ENCODE measurements at places on chromosomes 11 and 22. TPM values are rescaled to one million over a fixed set of nuclear protein-coding genes. Genes with fewer than 3 reads are reported as not detected.

DNA sequence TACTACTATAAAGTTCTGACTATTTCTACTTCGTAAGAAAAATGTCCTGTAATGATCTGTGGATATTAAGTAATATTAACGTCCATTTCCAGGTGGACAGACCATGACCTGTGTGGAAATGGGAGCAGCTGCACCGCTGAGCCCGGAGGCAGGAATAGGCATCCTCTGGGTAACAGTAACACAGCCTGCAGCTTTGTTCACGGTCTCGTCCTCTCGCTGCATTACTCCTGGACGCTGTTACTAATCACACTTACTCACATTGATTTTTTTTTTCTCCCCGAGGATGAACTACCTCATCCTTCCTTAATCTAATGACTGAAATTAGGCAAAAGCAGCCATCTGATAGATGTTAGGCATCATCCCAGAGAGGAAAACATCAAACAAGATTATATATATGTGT is 345.7 kb upstream of the NARS2 start:
- no peaks in the 10 kb centered on the region for H3K36me3 ChIP-seq
- H3K4me1 ChIP-seq: peaks cover 39% of the 10 kb centered on the region
- no peak for DNase-seq

DNA sequence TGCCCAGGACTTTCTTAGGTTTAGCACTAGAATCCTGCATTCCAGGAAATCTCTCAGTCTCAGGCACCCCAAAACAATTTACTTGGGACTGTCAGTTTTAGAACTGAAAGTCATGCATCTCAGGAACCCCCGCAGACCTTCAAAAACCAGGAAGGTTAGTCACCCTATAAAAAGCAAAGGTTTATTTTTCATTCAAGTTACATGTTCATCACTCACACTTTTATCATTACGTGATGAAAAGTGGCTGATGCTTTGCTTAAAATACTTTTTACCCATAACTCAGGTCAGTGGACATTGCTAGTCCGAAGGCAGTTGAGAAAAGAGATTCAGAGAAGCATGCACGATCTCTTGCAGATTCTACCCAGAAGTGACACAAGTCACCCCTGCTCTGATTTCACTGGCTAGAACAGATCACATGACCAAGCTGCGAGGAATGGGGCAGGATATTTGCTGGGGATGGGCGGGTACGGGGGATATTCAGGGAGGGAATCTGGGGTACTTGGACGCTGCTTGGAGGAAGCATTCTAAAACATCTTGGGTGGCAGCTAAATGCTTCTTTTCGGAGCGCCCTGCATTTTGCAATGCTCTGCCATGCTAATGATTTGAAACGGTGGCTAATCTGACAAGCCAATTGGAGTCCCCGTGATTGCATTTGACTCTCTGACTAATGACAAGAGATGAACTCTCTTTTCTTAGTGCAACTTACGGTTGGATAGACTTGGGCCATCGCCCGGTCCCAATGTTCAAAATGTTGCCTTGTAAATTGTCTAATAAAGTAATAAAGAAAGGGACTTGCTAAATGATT is 110.2 kb downstream of the MIAT start:
- H3K27me3 ChIP-seq: no peaks in the 10 kb centered on the region
- peaks cover 13% of the 10 kb centered on the region for H3K4me1 ChIP-seq
- no peak for DNase-seq
- no peak overlapping the region for H3K27ac ChIP-seq
- no peaks in the 10 kb centered on the region for H3K36me3 ChIP-seq

GRCh38 chr22:35601743-35602615 is 15.2 kb downstream of the MB start:
- peaks cover 5% of the 10 kb centered on the region for H3K27me3 ChIP-seq
- no peak overlapping the region for H3K4me3 ChIP-seq
- H3K36me3 ChIP-seq: no peaks in the 10 kb centered on the region
- peaks cover 5% of the 10 kb centered on the region for H3K4me1 ChIP-seq
- no peak overlapping the region for H3K27ac ChIP-seq

DNA sequence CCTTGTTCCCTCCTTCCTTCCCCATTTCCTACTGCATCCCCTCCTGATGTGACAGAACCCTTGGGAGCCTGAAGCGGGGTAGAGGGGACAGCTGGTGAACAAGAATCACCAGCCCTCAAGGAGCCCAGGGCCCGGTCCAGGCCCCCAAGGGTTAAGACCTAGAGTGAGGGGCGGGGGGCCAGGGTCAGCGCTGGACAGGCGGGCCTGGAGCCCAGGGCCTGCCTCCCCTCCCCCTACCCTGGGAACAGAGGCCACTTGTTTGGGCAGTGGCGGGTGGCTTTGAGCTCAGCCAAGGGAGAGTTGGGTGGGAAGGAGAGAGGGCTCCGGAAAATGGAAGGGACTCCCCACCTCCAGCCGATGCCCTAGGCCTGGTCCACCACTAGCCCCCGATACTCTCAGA is 2.1 kb downstream of the ARAP1 start:
- H3K27me3 ChIP-seq: no peaks in the 10 kb centered on the region
- H3K27ac ChIP-seq: no peak overlapping the region
- peaks cover 21% of the 10 kb centered on the region for H3K4me1 ChIP-seq
- peaks cover 8% of the 10 kb centered on the region for H3K36me3 ChIP-seq

DNA sequence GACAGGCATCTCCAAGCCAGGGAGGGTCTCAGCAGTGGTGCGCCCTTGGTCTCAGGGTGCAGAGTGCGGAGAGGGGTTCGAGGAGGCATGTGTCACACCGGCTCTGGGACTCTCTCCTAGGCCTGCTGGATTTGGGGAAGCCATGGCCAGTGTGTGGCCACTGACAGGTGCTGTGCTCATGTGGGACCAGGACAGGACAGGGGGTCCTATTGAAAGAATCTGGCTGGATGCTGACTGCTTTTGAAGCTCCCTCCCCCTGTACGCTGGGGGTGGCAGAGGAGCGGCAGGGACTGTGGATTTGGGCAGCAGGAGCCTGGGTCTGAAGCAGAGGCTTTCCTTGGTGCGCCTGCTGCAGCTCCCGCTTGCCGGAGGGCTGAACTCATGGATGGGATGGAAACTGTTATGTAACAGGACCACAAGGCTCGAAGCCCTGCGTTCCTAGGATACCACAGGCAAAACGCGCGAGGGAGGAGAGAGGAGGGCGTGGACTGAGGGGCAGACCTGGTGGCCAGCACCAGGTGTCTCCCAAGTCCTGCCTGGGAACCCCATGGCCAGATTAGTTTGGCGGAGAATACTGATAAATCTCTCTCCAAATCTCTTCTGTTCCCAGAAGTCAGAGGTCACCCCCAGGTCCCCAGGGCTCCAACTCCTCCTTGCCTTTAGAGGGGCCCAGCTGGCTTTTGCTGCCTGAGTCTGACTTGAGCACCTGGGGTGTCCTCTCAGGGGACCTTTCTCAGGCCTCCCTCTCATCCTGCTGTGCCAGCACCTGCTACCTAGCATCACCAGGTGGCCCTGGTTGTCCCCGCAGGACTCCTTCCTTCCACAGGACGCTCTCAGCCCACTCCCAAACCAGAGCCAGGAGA is 13.8 kb upstream of the TEF start:
- peaks cover 5% of the 10 kb centered on the region for H3K4me1 ChIP-seq
- H3K36me3 ChIP-seq: no peaks in the 10 kb centered on the region
- no peak for DNase-seq
- H3K27ac ChIP-seq: no peak overlapping the region
- H3K27me3 ChIP-seq: no peaks in the 10 kb centered on the region
- H3K4me3 ChIP-seq: no peak overlapping the region

DNA sequence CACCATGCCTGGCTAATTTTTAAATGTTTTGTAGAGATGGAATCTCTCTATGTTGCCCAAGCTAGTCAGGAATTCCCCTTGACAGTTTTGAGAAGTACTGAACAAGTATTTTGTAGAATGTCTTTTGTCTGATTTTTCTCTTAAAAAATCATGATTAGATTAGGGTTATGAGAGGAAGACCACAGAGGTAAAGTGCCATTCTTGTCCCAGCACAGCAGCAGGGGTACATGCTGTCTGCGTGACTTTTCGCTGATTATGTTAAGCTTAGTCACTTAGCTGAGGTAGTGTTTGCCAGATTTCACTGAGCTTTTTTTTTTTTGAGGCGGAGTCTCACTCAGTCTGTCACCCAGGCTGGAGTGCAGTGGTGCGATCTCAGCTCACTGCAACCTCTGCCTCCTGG is 13.6 kb upstream of the NUP160 start:
- DNase-seq: no peak
- H3K4me3 ChIP-seq: no peak overlapping the region
- no peaks in the 10 kb centered on the region for H3K36me3 ChIP-seq

GRCh38 chr11:129223260-129223659 is 31.1 kb upstream of the ARHGAP32 start:
- H3K27me3 ChIP-seq: no peaks in the 10 kb centered on the region
- peaks cover 34% of the 10 kb centered on the region for H3K4me1 ChIP-seq

DNA sequence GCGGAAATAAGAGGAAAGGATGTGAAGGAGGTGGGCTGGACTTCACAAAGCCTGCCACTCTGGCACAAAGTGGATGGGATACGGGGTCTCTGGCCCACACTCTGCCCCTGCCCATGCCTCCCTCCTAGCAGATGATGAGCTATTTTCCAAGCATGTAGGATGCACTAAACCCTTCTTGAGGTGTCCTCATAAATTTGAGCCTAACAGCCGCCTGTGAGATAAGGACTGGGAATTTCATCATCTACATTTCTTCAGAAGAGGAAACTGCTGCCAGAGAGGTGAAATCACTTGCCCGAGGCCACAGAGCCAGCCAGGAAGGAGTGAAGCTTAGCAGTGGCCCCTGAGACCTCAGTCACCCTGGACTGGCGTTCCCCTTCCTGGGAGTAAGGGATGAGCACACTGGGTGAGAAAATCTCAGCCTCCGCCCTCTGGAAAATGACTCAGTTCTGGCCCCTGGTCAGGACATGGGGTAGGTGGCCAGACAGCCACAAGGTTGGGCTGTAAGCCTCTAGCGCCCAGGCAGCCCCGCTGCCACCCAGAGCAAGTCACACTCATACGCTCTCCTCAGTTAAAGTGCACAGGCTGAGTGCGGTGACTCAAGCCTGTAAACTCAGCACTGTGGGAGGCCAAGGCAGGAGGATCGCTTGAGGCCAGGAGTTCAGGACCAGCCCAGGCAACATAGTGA is 27.9 kb downstream of the MB start:
- peaks cover 3% of the 10 kb centered on the region for H3K27me3 ChIP-seq
- H3K27ac ChIP-seq: no peak overlapping the region

- H3K36me3 ChIP-seq: no peaks in the 10 kb centered on the region
- no peak for DNase-seq
Observed at GRCh38 chr11:121659811-121660210, 207.0 kb upstream of the SORL1-AS1 start.

- peaks cover 27% of the 10 kb centered on the region for H3K4me1 ChIP-seq
- no peak for DNase-seq
- H3K27me3 ChIP-seq: no peaks in the 10 kb centered on the region
- peak overlapping the region; percentile 71 for H3K27ac ChIP-seq
- no peak overlapping the region for H3K4me3 ChIP-seq
Observed at GRCh38 chr11:34654483-34655334, 33.8 kb downstream of the EHF start.

DNA sequence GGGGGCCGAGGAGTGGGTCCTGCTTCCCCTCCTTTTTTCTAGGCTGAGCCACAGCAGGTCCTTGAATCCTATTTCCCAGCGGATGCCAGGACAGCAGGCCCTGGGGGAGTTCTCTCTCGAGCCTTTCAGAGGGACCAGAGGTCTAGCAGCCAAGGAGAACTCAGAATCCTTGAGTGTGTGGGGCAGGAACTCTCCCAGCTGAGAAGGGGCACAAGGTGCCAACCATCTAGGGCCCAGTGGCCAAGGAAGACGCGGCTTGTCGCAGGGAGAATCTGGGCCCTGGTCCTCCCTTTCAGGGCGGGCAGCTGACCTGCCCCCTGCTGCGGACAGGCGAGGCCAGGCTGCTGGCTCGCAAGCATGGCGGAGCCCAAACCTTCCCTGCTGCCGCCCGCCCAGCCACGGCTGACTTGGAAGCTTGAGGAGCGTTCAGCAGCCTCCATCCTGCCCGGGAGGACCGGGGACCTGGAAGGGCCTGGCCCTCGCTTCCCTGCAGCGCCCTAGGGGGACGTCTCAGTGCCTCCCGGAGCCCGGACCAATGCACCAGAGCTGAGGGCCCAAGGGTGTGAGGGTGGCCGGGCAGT is 972 bp upstream of the TSSC4 start:
- H3K27me3 ChIP-seq: no peaks in the 10 kb centered on the region
- no peak for DNase-seq
- H3K27ac ChIP-seq: peak overlapping the region; percentile 70
- peak overlapping the region; percentile 91 for H3K4me3 ChIP-seq

DNA sequence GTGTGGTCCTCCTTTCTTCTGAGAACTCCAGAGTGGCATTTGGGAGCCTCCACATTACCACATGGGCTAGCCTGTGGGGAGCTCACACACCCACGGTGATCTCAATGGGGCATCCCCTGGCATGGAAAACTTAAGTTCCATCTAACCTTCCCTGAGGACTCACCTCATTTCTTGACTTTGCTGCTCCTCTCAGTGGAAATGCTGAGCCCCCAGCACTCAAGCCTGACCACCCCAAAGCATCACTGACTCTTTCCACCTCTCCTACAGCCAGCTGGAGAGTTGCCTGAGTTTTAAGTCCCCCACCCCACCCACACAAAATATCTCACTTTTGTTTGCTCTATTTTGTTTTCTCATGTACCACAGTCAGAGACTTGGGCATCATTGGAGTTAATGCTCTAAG is 23.8 kb upstream of the PARVA start:
- H3K4me1 ChIP-seq: peaks cover 9% of the 10 kb centered on the region
- no peak overlapping the region for H3K27ac ChIP-seq
- no peak for DNase-seq
- no peak overlapping the region for H3K4me3 ChIP-seq

DNA sequence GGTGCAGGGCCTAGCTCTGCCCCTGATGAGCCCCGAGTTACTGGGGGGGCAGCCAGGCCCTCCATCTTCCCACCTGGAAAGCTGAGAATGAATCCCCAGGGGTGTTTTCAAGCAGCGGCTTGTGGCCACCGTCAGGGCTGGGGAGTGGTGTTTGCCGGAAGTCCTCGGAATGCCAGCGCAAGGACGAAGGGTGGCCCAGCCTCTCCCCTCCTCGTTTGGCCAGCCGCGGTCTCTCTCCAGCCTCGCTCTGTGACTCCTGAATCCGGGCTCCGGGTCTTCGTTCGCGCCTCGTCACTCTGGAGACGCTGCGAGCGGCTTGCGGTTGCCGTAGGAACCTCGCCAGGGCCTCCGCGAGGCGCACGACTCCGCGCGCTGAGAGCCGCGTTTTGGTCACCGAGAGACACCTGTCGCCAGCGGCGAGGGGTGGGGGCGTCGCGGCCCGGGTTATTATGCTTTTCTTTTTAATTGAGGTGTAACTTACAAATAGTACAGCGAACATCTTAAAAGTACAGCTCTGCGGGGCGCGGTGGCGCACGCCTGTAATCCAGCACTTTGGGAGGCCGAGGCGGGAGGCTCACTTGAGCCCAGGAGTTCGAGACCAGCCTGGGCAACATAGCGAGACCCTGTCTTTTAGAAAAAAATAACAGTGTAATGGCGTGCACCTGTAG is 6.3 kb upstream of the KDELR3 start:
- peak; percentile 88 for DNase-seq
- H3K27ac ChIP-seq: peak overlapping the region; percentile 35
- peaks cover 31% of the 10 kb centered on the region for H3K4me1 ChIP-seq
- no peaks in the 10 kb centered on the region for H3K36me3 ChIP-seq
- peaks cover 50% of the 10 kb centered on the region for H3K27me3 ChIP-seq

Gene TRIM51
- total RNA-seq: not detected

Gene OR51E1
- 0.48 TPM for total RNA-seq

Gene HBB
- not detected for total RNA-seq

Gene AQP11
- total RNA-seq: 2.4 TPM

Gene GRM5
- total RNA-seq: 0.17 TPM

Gene CARNS1
- 0.31 TPM for total RNA-seq

Gene SLC22A9
- total RNA-seq: 0.19 TPM

Gene ALG9
- total RNA-seq: 26.0 TPM

All from type B pancreatic cell (in vitro differentiated cells).